ENCODE measurements at places on chromosomes 11 and 22.
A peak's percentile ranks its signal among the peaks of the same experiment; 100 is the strongest.

GRCh38 chr11:3962406-3962840 lies 107.0 kb downstream of the STIM1 start:
- DNase-seq = no peak

GRCh38 chr11:11620173-11620920 lies 1.5 kb downstream of the GALNT18 start:
- DNase-seq = peak; percentile 63

GRCh38 chr22:24514241-24515026 lies 19.3 kb downstream of the UPB1 start:
- DNase-seq = no peak

DNA sequence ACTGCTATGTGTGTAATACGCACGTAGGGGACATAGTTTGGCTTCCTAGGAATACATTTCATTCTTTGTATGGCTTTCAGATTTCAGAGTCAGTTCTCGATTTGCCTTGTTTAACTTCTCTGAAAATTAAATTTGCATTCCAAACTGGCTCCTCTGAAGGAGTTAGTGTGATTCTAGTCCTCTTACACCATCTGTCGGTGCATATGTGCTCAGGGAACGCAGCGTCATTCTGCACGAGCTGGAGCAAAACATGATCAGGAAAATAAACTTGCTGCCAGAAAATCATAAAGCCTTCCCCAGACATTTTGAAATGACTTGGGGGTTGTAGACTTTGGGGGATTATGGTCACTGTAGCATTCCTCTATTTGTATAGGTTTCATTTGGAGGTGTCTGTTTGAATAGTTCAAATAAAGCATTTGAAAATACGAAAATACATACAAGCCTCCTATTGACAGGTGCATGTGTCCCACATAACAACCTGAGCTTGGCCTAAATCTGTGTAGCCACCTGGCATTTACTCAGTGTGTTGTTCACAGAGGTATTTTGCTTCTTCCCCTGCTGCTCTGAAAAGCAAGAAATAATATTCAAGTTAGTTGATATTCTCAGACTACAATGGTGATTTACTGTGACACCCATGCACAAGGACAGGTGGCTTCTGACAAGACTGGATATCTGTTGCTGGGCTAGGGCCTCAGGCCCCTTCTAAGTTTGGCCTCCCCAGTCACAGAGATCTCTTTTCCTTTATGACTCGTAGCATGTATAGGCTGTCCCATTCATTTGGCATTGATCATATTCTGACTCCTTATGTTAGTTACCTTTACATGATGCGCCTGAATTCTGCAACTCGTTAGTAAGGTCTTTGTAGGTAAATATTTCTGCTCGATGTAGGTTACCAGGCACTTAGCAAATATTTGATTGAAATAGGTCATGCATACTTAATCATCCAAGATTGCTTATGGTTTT lies 81.6 kb upstream of the SORL1-AS1 start:
- DNase-seq = no peak

GRCh38 chr11:126318574-126319373 lies 14.9 kb downstream of the DCPS start:
- peak; percentile 93 for DNase-seq

- DNase-seq = no peak
Observed at GRCh38 chr22:17770180-17771077, 3.8 kb downstream of the BID start.

- no peak for DNase-seq
Observed at GRCh38 chr11:118415062-118415738, 13.8 kb downstream of the ATP5MG start.
